Suppressor macrophage treated with lipopolysaccharide for 1 hour (primary cell): ENCODE measurements at places on chromosomes 2 and 18.

- no peak for DNase-seq
These were observed 10.9 kb downstream of the AFTPH start for GRCh38 chr2:64535024-64535423.

DNA sequence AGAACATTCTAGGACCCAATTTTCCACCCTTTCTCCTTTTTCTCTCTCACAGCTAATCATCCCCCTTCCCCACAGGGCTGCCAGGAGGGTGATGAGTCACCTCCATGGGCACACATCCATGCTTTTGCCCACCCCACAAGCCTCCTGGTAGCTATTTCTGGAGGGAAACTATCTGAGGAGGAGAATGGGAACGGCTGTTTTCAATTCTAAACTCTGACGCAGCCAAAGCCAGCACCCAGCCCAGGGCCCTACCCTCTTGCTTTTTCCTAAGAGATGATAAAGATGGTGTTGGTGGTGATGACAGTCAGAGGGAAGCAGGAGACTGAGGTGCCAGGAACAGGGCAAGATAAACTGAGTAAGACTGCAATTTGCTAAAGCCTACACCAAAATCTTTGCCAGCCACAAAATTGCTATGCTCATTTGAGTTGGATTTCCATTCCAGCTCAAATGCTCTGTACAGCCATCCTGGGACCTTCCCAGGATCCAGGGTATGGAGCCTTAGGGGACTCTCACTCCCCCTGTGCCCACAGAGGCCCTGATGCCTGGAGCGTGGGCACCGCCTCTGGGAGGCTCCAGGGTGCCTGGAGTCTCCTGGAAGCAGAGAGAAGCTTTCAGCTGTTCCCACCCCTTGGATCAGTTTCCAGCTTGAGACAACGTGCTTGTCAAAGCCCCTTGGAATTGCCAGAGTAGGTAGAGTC lies 62.0 kb upstream of the FZD7 start:
- DNase-seq: peak; percentile 22

- no peak for DNase-seq
These were observed 13.6 kb downstream of the LYPD1 start for GRCh38 chr2:132656266-132656975.

DNA sequence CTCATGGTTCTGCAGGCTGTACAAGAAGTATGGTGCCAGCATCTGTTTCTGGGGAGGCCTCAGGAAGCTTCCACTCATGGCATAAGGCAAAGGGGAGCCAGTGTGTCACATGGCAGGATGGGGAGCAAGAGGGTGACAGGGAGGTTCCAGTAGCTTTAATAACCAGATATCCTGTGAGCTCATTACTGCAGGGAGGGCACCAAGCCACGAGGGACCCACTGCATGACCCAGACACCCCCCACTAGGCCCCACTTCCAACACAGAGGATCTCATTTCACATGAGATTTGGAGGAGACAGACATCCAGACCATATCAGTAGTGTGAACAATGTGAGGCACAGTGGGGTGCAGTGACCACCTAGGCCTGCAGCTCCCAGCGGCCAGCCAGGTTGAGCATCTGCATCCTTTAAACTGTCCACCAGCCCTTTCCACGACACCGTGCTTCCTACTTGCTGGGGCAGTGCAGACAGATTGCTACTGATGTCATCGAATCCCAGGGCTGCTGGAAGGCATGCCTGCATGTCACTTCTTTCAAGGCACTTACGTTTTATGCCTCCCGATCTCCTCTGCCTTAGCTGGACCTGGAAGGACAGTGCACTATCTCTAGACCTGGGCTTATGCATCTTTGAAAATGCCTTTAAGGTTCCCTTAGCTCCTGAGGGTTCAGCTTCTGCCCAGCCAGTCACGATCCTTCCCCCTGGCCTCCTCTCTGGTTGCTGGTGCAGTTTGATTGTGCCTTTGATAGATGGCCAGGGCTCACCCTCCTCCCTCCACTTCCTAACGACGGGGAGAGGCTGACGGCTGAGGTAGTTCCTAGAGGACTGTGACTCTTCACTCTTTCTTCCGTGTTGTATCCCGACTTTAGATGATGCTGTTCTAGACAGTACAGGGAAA lies 174.3 kb downstream of the FAM210A start:
- no peak for DNase-seq

DNA sequence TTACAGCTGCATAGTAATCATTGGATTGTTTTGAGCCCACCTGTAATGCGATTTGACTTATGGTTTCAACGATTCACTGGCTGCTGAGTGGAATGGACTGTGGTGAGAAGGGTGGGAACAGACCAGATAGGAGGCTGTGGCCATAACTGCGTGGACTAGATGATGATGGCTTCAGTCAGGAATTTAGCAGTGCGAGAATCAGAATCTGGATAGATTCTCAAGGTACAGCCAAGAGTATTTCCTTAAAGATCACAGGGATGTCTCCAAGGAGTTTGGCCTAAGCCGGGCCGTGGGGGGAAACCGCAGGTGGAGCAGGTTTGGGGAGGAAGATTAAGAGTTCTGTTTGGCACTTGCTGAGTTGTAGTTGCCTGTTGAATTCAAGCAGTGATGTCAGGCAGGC lies 44.0 kb upstream of the CHMP1B start:
- no peak for DNase-seq

- no peak for DNase-seq
These were observed 20.7 kb downstream of the FOSL2 start for GRCh38 chr2:28413152-28413898.

- DNase-seq: no peak
These were observed 40.7 kb downstream of the PKP4 start for GRCh38 chr2:158497486-158497885.

DNA sequence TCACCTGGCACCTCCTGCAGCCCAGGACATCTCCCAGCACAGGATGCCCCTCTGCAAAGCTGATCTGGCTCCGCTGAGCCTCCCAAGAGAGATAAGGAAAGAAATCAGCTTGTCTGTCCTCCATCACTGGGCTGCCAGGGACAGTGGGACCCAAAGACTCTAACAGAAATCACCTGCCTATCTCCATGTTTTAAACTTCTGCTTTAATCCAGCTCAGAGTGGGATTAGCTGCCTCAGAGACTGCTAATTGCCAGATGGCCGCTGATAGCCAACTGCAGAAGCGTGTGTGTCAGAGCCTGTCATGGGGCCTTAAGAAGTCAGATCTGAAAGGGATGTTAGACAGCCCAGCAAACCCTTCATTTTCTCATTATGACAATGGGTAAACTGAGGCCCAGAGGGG lies 389.4 kb upstream of the KLHL29 start:
- DNase-seq: no peak

DNA sequence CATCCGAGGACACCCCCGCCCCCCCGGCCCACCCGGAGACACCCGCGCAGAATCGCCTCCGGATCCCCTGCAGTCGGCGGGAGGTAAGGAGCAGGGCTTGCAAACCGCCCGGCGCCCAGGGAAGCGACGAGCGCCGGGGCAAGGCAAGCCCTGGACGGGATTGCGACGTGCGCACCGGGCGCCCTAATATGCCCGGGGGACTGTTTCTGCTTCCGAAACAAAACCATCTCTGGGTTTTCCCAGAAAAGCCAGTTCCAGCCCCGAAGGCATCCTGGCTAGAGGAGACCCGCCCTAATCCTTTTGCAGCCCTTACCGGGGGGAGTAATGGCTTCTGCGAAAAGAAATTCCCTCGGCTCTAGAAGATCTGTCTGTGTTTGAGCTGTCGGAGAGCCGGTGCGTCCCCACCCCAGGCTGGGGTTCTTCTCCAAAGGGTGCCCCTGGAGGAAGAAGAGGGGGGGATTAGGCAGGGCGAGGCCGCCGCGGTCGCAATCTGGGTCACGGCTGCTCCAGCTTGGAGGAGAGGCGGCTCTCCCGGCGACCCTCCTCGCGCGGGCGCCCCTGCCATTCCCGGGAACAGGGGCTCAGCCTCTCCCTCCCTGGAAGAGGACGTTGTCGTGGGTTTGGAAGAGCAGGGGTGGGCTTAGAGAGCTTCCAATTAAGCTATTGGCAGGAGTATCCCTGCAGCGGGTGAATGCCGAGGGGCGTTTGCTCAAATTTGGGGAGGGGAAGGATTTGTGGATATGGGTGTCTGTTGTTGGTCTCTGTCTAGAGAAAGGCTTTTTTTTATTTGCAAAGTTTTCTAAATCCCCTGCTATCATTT lies 521 bp downstream of the MYCN start:
- peak; percentile 45 for DNase-seq

DNA sequence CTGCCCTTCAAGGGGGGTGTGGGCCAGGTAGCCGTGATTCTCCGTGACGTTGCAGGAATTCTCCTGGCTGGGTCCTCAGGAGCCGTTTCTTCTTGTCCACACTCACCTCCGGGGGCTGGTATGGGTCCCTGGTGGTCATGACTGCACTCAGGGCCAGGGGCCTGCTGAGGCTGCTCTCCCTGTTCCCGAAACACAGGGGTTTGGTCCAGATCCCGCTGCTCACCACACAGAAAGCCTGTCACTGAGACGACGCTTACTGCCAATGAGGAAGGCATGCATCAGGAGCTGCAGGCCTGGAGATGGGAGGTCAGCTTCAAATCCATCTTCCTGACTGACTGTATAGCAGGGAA lies 160.7 kb downstream of the RTP5 start:
- no peak for DNase-seq

GRCh38 chr18:31386741-31387140 lies 10.2 kb downstream of the DSG4 start:
- no peak for DNase-seq

DNA sequence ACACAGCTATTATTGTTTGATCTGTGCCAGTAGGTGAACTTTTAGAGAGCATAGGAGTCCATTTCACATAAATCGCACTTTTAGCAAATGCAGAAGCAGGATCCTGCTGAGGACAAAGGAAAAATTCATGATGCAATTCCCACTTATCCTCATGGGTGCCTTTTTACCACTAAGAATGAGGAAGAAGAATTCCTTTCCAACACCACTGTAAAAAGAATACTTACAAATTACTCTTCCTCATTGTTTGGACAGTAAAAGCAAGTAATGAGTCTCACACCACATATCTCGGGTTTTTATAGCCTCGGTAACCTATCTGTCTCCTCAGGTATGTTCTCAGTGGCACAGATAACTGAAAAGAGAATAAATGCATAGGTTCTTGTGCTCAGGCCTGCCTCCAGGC lies 238.5 kb downstream of the MTX2 start:
- DNase-seq: no peak

DNA sequence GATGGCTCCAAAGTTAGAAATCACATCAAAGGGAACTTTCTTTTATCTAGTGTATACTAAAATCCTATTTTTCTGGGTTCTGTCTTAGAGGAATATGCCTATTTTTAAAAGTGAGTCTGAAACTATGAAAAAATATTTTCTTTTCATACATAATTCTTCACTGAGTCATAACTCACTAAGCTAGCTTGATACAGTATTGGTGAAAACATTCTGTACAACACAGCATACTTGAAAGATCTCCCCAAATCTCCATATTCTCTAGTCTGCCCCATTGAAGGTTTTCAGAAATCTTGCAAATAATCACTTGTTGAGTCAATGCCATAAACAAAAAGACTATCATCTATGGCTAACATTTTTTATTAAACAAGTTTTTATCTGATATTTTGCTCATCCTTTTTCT lies 44.5 kb downstream of the COL3A1 start:
- DNase-seq: no peak

DNA sequence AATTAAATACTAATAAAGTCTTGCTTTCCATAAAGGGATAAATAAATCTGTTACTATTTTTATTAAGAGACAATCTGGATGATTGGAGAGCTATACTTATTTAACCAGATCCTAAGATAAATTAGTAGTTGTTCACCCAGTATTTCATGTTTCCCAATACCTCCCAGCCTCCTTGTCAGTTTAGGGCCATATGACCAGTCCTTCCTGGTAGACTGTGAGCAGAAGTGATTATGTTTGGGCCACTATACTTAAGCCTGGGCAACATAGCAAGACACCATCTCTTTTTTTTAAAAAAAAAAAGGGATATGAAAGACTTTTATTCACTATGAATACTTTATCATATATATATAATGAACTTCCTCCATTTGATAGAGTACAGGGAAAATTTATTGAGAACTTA lies 48.8 kb upstream of the PPM1B start:
- DNase-seq: peak; percentile 47

- no peak for DNase-seq
These were observed 9.7 kb upstream of the NAPG start for GRCh38 chr18:10516078-10516477.

DNA sequence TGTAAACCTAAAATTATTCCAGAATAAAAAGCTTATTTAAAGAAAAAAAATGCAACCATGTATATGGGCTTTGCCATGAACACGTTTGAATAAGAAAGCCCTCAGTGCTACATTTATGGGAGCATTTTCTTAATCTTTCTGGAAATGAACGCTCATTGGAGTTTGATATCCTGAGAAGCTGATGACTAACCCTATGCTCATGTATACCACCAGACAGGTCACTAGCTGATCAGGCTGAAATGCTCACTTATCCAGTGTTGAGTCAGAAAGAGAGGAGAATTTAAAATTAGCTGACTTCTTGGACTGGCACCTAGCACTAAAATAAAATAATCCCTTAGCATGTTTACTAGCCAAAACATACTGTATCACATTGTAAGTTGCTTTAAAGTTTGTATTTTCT lies 254.9 kb upstream of the SIX3 start:
- DNase-seq: no peak
